ENCODE measurements at places on chromosomes 2 and 18. TPM values are rescaled to one million over a fixed set of nuclear protein-coding genes. Genes with fewer than 3 reads are reported as not detected.

Gene SIX3
- not detected for polyA plus RNA-seq

Gene ELOA2
- polyA plus RNA-seq: not detected

Gene TEX44
- polyA plus RNA-seq: not detected

Gene PRKAG3
- polyA plus RNA-seq: not detected

Gene ANKRD53
- 0.89 TPM for polyA plus RNA-seq

Gene ZNF396
- polyA plus RNA-seq: 8.1 TPM

Gene ASB18
- not detected for polyA plus RNA-seq

Gene RGPD4
- polyA plus RNA-seq: not detected

Gene HAAO
- polyA plus RNA-seq: 39.8 TPM

Gene ASPRV1
- polyA plus RNA-seq: 4.7 TPM

Gene MOGAT1
- polyA plus RNA-seq: not detected

Gene TRIM54
- polyA plus RNA-seq: 3.7 TPM

DNA sequence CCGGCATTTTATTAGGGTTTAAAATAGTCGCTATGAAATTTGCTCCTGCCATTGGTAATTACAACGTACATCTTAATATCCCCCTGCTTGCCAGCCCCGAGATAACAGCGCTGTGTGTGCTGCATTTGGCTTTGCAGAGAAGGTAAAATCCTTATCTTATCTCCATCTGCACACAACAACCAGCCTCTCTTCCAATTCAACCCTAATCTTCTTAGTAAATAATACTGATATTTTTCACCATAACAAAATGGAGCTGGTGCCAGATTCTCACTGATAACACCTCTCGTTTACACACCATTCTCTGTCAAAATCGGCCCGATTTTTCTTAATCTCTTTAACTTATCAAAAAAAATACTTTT lies 61.4 kb upstream of the SIX3 start:
- DNase-seq: no peak

GRCh38 chr18:57333940-57334339 lies 18.4 kb upstream of the ST8SIA3 start:
- DNase-seq: no peak

- DNase-seq: no peak
Measured at GRCh38 chr2:226829721-226830631, 5.9 kb upstream of the RHBDD1 start.

- no peak for DNase-seq
Measured at GRCh38 chr2:81158505-81158904, 854.0 kb upstream of the LRRTM1 start.

DNA sequence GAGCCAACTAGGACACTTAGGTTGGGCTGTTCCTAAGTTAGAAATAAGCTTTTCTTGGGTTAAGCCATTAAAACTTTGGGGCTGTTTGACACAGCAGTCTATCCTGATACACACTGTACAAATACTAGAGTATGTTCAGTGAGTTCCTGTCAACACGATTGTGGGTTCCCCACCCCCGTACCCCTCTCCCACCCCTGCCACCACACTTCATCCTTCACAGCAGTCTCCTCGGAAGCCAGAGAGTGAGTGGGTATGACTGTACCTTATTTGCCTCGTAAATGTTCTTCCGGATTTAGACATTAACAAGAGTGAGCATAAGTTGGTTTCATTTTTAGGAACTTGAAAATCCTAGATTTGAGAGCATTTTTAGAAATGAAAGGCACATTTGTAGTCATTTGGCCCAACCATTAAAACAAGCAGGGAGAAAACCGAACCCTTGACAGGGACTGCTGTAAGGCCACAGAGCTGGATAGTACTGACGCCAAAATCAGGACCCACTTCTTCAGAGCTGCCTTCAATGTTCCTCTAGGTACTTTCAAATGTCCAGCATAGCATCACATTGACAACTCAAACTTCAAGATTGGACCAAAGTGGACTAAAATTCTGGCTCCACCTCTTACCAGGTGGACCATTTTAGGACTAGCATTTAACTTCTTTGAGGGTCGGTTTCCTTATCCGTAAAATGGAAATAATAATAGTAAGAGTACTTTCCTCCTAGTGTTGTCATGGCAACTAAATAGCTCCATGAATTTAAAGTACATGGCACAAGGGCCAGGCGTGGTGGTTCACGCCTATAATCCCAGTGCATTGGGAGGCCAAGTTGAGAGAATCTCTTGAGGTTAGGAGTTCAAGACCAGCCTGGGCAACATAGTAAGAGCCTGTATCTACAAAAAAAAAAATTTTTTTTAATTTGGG lies 166.3 kb upstream of the SERTAD2 start:
- no peak for DNase-seq

DNA sequence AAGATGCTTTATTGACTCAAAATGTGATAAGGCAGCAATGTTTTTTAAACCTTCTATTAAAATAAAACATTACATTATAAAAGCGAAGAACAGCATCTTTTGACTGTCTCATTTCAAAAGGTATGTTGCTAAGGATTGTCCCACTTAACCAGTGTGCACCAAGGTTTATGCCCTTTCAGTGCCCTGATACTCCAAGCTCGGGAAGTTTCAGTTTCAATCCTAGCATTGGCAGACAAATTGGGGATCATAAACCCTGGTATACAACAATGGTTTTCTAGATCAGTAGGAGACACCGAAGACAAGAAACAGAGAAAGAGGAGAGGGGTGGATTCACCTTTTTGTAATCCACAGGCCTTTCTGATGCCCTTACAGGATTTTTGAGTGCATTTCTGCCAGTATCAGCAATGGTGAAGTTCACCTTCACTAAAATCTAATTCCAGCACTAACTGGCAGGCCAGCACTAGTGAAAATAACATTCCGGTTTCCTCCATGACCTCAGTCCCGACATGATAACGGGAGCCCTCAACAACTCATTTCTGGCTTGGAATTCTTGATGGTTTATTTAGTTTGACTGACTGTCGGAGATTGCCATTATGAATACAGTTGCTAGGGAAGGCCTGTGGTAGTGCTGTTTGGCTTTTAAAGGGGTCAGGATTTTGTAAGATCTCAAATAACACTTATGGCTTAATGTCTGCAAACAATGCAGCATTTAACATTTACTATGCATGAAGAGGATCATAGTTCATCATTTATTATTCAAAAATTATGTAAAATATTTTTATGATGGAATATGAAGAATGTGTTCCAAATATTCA lies 33.3 kb upstream of the FIGN start:
- DNase-seq: no peak

DNA sequence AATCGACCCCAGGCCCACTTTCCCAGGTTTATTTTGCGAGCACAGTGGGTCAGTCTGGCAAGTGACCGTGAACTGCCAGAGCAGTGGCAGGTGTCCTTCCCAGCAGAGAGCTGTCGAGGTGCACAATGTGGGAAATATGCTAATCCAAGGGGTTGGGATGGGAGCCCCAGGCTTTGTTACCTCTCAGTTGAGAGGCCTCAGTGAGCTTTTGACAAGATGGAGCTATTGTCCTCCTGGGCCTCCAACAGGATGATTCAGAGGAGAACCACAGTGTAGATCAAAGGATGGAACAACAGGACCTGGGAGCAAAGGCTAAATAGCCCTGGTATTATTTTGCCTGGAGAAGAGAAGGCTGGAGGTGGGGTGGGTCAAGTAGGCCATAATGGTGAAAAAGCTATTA lies 150.8 kb downstream of the NCKAP5 start:
- DNase-seq: no peak

DNA sequence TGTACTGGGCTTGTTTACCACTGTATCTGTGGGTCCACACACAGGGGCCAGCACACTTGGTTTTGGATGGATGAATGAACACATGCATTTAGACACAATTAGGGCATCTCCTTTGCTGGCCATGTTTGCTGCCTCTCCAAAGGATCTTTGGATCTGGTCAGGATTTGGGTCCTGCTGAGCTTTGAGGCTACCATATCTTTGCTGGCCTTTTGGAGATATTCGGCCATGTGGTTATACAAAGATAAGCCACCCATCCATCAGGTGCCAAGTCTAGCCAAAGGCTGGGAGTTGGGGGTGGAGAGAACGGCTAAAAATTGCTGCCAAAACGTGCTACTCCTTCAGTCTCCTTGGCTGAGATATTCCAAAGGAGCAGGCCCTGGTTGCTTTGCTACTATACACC lies 18.2 kb upstream of the FZD7 start:
- DNase-seq: no peak

DNA sequence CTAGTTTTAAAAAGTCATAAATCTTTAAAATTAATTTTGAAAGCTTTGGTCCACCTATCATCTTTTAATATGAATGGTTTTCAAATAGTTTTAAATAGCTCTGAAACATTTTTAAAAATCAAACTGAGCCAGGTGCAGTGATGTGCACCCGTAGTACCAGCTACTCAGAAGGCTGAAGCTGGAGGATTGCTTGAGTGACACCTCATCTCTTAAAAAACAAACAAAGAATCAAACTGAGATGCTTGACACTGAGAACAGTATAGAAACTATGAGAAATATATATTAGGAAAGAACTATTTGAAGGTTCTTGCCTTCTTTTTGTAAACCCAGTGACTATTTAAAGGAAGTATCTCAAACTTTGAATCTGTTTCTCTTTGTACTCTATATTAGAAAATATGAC lies 67.4 kb downstream of the BARD1 start:
- DNase-seq: no peak

- DNase-seq: peak; percentile 87
Measured at GRCh38 chr2:177753682-177754491, 318.7 kb downstream of the PDE11A start.

GRCh38 chr2:113755835-113756354 lies 547 bp downstream of the SLC35F5 start:
- DNase-seq: peak; percentile 34

GRCh38 chr2:234363647-234364294 lies 133.1 kb downstream of the ARL4C start:
- DNase-seq: no peak

GRCh38 chr18:71583252-71583651 lies 960.9 kb downstream of the CBLN2 start:
- DNase-seq: no peak

GRCh38 chr2:233243348-233243747 lies 8.1 kb upstream of the ATG16L1 start:
- no peak for DNase-seq

DNA sequence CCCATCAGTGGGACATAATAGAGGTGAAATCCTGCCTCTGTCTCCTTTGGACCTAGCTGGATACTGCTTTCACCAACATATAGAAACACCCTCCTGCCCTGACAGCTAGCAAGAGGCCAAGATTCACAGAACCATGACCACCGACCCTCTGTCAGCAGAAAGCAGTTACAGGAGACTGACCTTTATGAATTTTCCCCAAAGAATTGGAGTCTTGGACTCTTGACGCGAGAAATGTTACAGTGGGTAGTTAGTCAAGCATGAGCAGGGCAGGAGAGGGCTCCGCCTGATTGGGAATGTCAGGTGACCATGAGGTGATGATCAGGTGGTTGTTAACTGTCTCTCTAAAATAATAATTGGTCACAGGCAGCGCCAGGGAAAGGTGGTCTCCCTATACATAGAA lies 1002.3 kb downstream of the TDRD15 start:
- DNase-seq: peak; percentile 31

GRCh38 chr2:183112577-183112976 lies 11.7 kb upstream of the NUP35 start:
- no peak for DNase-seq

- no peak for DNase-seq
Measured at GRCh38 chr2:64606479-64607363, 47.0 kb downstream of the SERTAD2 start.

GRCh38 chr2:202171241-202171825 lies 67.1 kb downstream of the SUMO1 start:
- DNase-seq: no peak

GRCh38 chr2:65834062-65834461 lies 401.7 kb upstream of the SPRED2 start:
- no peak for DNase-seq

DNA sequence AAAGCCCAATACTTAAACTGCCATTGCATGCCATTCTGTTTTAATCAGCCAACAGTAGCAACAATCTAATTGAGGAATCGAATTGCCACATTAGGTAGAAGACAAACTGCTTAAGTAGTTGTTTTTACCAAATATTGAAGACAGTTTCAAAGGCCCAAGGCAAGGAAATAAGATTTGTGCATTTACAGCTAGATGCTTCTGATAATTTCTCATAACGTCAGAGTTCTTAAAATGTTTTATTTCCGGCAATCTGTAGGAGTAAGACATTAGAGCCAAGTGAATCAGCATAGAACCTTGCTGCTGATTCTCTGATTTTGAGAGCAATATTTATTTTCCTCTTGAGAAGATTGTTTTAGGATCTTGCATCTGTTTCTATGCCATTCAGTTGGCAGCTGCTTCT lies 174.3 kb downstream of the RBM43 start:
- no peak for DNase-seq

DNA sequence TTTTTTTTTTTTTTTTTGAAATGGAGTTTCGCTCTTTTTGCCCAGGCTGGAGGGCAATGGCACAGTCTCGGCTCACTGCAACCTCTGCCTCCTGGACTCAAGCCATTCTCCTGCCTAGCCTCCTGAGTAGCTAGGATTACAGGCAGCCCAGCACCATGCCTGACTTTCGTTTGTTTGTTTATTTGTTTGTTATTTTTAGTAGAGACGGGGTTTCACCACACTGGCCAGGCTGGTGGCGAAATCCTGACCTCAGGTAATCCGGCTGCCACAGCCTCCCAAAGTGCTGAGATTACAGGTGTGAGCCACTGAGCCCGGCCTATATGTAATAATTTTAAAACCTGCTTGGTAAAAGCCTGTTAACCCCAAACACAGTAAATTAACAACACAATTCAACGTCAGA lies 435.7 kb downstream of the LRRTM4 start:
- DNase-seq: no peak

DNA sequence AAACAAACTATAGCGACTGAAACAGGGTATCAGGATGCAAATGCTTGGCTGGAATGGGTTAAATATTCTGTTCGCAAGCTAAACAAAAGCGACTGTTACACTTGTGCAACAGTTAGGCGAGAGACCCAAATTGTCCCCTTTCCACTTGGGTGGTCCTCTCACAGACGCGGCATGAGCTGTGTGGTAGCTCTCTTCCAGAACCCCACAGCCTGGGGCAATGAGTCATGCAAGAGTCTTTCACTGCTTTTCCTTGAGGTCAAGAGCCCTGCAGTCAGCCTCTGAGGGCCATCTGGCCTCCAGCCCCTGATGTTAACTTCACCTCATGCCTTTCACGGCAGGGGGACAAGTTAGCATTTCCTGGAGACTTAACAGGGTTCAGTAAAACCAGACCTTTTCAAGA lies 25.7 kb downstream of the SULT1C4 start:
- no peak for DNase-seq

GRCh38 chr18:23721696-23722480 lies 32.6 kb downstream of the LAMA3 start:
- DNase-seq: no peak

DNA sequence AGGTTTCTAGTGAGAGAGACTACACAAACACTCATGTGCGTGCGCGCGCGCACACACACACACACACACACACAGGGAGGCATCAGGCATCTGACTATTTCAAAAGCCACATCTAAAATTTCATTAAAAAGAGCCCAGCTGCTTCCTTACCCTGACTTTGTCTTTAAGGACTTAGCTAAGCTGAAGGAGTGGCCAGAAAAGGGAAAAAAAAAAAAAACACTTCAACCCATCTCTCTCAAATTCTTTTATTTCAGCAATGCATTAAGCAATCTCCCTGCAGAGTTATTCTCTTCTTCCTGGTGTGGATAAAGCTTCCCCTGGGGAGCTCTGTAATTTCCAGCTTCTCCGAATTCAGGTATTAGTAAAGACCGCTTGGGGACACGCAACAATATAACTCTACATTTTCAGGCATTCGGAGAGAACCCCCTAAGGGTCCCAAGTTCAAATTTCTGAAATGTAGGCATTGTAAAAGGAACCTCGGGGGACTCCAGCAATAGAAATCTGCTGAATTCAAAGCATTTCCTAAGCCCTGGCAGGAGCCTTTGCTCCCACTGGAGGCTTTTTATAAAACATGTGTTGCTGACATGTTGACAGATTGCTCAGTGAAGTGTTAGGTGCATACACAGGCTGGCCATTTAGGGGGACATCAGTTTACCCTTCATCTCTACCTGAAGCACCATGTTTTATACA lies 67.0 kb downstream of the ZNF521 start:
- DNase-seq: no peak

Data from right renal pelvis (tissue), 4 donors.